NCI-H2081 (cell line): ENCODE measurements at places on chromosomes 3 and 15.
A peak's percentile ranks its signal among the peaks of the same experiment; 100 is the strongest.

DNA sequence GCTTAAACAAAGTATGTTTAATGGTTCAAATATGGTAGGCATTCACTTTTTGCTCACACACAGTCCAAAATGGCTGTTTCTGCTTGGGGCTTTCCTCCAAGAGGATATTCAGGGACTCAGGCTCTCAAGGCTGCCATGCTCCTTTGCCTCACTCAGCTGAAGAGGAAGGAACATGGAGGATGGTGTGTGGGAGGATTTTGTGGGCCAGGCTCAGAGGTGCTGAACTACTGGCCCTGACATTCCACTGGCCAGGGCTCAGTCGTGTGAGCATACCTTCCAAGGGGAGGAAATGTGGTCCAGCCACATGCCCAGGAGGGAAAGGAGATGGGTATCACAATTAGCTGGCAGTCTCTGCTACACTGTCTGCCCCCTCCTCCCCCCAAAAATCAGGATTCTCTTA is 8.7 kb downstream of the PXYLP1 start:
- DNase-seq, result no peak

- no peak for DNase-seq
These were observed 4.9 kb downstream of the CADPS start for GRCh38 chr3:62870321-62870720.

DNA sequence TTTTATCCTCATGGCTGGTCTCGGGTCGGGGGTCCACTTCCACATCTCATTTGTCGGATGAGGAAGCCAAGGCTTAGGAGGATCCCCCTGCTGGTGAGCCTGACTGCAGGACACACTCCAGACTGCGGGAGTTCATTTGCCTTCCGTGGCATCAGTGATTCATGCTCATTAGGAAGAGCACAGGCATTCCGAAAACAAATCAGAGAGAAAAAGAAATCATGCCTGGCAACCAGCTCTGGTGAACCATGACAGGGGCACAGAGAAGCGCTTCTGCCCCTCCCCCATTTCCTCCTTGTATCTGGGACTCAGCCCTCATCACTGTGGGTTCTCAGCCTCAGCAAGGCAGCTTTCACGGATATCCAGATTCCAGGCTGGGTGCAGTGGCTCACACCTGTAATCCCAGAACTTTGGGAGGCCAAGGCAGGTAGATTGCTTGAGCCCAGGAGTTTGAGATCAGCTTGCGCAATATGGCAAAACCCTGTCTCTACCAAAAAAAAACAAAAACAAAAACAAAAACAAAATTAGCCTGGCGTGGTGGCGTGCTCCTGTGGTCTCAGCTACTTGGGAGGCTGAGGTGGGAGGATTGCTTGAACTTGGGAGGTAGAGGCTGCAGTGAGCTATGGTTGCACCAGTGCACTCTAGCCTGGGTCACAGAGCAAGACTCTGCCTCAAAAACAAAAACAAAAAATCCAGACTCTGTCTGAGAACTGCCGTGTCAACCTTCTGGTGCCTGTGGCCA is 28.4 kb downstream of the IRAK2 start:
- no peak for DNase-seq

DNA sequence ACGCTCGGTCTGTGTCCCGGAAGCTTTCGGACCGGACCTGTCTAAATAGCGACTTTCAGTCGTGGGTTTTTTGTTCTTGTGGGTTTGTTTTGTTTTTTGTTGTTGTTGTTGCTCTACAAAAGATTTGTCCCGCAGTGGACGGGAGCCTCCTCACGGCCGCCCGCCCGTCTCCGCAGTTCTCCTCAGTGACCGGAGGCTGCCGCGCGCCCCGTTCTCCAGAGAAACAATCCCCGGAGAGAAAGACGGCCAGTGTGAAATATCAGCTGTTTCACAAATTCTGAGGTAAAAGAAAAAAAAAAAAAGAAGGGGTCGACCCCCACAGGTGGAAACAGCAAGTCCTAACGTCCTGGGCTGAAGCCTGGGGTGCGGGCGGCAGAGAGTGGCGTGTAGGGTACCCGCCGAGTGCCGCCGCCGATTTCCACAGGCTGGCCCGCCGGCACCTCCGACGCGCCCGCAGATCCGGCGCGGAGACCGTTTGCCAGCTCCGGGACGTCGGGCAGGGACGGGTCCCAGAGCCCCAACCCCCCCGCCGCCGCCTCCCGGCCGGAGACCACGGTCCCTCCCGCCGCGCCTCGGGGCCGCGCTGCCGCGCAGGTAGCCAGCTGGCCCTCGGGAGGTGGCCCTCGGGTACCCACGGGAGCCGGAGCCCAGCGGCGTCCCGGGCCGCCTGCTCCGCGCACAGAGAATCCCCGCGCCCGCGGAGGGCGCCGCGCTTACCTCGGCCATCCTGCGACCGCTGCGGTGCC is 478 bp downstream of the BNC1 start:
- DNase-seq, result no peak

- DNase-seq, result no peak
These were observed 1.4 kb downstream of the CRTAP start for GRCh38 chr3:33115024-33115768.

- DNase-seq, result no peak
These were observed 8.5 kb upstream of the DAG1 start for GRCh38 chr3:49461443-49462171.

DNA sequence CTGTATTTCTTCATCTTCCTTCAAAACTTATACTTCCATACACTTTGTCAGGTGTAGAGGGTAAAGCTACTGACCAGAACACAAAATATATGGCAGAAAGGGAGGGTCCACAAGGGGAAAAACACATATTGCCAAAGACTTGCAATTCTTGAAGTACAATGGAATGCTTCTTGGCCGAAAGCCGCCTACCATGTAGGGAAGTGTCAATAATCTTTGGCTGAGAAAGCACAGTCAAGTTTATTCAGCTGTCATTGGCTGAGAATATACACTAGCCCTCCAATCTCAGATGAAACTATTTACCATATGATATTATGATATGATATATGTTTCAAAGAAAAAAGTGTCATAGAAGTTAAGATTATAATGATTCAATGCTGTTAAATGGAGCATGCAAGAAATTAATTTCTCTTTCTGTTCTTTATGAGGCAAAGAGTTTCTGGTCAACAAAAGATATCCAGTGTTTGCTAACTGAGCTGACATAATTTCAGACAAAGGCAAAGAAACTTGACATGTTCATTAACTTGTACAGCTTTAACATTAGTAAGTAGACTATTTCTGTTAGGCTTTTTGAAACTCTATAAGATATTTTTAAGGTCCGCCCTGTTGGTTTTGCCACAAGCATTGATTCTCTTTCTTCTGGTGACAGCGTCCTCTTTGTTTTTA is 89.0 kb upstream of the LPP start:
- DNase-seq, result no peak

GRCh38 chr3:104892044-104892443 is 474.7 kb upstream of the ALCAM start:
- peak; percentile 22 for DNase-seq

DNA sequence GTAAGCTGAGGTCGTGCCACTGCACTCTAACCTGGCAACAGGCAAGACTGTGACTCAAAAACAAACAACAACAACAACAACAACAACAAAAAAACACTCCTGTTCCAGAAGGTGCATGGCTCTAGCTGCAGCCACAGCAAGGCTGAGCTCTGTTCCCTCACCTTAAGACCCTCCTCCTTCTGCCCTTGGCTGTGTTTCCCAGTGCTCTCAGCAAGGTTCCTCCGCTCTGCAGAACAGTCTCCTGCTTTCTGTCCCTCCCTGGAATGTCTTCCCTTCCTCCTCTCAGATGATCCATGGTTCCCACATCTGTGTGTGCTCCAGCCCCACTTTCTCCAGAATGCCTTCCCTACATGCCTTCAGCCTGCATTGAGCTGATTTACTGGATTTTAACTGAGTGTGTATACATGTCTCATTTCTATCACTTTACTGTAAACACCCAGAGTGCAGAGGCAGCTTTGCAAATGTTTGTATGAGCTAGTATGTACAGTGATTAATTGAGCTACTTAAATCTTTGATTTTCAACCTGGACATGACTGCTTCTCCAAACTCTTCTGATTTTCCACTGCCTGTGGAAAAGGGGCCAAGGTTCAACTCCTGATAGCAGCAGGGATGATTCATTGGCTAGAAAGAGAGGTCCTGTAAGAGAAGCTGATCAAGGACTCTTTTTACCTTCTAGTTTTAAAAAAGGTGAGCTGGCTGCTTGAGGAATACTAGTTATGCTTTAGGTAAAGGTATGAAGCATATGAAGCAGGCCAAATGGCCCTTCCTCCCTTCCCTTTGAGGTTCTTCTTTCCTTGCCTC is 14.7 kb downstream of the ANKUB1 start:
- no peak for DNase-seq

DNA sequence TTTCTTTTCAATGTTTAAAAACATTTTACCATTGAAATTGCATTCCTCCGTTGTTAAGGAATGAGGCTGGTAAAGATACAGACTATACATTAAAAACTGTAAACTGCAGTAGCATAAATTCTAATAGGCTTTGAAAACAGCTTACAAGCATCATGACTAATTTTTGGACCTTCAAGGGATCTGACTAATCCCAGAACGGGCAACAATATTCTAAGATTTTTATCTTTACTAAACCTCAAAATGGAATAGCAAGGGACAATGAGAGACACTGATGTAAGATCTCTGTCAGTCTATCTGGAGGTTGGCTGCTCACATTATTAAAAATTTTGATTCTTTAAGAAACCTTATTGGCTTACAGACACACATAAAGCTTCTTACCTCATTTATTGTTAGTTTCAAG is 74.7 kb downstream of the BTD start:
- no peak for DNase-seq

- DNase-seq, result no peak
These were observed 10.3 kb downstream of the SEC13 start for GRCh38 chr3:10310578-10310977.

DNA sequence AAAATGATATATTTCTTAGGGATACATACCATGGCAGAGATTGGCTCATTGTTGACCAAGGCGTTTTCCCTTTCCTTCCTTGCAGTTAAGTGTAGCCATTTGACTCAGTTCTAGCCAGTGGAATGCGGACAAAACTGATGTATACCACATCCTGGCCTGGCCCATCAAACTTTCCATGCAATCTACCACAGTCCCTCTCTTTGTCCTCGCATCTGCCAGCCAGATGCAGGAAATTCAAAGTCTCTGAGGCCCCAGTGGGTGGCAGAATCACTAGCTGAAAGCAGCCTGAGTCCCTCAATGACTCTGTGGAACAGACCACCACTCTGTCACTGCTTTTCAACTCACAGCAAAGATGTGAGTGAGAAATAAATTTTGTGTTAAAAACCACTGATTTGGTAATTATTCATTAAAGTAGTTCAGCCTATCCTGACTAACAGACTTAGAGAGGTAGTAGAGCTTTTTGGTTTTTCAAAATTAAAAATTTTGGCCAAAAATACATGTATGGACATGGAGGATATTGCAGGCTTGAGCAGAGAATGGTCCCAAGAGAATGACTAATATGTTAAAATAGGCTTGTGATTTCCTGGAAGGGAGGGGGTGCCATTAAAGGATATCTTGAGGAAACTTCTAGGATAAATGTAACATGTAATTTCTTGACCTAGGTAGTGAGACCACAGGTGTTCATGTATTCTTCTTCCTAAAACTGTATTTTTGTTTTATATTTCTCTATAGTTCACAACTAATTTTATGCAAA is 10.9 kb downstream of the LRRFIP2 start:
- DNase-seq, result no peak

GRCh38 chr3:196193133-196193735 is 18.0 kb downstream of the ZDHHC19 start:
- DNase-seq, result no peak

DNA sequence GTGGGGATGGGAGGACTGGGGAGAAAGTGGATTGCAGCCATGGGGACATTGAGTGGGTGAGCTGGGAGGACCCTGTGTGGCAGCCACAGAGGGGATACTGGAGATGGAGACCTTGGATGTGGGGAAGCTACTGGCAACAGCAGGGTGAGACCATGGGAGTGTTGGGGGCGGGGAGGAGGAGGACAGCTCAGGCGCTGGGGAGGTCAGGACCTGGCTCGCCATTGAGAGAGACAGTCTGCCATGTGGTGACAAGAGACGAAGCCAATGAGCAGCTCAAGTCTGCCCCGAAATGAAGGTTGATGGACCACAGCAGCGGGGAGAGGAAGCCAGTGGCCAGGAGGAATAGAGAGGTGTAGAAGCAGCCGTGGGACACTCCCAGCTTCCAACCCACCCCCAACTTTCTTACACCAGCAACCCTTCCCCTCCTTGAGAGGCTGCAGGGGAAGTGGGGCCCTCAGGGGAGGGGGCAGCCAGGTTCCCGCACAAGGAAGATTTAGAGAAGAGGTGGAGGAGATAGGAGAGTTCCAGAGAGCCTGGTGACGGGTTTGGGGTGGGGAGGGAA is 118.1 kb downstream of the ASB7 start:
- DNase-seq, result no peak

DNA sequence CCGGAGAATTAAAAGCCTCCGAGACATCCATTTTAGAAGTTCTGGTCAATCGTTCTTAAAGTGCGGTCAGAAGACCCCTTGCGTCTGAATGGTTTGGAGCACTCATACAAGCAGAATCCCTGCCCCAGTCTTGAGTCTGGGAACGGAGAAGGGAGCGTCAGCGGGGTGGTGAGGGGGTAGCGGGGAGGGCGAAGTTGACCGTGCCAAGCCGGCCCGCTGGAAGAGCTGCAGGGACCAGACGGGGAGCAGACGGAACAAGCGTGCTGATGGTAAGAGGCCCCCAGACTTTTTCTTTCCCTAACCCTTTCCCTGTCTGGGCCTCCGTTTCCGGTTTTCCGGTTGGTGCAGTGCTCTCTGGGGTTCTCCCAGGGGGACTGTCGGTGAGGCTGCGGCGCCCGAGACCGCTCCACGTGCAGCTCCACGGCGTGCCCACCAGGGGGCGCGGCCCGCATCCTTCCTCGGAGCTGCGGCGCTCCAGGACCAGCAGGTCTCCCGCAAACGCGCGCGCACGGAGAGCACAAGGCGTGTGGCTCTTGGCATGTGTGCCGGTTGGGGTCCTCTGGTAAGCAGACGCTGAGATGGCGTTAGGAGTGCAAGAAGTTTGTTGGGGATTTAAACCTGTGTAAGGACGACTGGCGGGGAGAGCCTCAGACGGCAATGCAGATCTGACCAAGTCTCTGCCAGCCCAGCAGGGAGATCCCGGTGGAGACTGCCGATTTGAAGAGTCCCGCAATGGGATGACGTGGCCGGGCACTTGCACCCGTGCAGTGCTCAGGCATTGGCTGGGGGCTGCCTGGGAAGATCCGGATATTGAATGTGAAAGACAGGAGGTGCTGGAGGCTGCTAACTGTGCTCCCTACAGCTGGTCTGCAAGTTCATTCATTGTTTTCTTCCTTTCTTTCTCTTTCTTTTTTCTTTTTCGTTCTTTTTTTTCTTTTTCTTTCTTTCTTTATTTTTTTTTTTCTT is 19.2 kb upstream of the CORO2B start:
- peak; percentile 66 for DNase-seq

DNA sequence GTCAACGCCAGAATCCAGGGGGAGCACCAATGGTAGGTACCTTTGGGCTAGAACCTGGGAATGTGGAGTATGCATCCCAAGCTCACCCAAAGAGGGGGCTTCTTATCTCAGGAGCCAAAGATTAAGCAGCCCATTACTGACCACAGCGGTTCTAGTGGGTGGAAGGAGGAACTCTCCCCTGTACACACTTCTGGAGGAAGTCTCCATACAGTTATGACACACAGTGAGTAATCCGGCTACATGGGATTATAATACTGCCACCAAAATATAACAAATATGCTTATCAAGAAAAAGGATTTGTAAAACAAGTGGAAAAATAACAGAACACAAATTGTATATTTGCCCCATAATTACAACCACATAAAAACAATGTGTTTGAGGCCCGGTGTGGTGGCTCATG is 8.4 kb downstream of the MYO1E start:
- DNase-seq, result no peak

- DNase-seq, result no peak
These were observed 10.1 kb downstream of the RCN2 start for GRCh38 chr15:76941636-76942035.
